ENCODE measurements at places on chromosomes 6 and 20. TPM values are rescaled to one million over a fixed set of nuclear protein-coding genes. Genes with fewer than 3 reads are reported as not detected.

GRCh38 chr20:5354901-5355300 lies 38.1 kb upstream of the PROKR2 start:
- DNase-seq, result no peak

GRCh38 chr6:71347119-71347518 lies 58.5 kb downstream of the OGFRL1 start:
- DNase-seq, result no peak

DNA sequence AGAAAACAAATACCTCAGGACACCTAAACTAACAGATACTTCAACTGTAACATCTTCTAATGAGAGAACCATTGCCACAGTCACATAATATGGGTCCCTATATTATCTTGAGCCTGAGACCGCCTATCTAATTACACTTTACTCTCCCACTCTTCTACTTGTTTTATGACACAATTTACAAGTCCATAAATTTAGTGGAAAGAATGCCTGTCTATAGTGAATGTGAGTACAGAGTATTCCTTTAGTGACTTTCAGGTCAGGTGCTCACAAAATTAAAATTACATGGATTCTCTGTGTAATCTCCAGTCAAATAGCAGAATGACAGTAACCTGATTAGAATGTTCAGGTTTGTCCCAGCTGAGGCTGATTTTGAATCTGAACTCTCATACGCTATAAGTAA lies 624.1 kb downstream of the PKHD1 start:
- DNase-seq, result no peak

DNA sequence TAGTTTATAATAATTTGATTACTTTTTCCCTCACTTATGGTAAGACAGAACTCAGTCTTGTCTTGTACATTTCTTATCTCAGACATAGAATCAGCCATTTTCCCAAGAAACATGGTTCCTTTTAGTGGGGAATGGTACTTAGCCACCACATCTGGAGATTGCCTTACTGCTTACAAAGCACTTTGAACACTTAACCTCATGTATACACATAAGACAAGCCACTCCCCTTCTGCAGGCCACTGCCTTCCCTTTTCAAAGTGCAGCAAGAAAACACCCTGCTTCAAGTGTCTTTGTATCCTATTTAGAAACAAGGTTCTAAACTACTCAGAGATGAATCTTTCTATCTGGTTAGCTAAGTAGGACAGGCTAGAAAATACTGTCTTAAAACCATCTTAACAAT lies 159.2 kb downstream of the UBE3D start:
- DNase-seq, result no peak

DNA sequence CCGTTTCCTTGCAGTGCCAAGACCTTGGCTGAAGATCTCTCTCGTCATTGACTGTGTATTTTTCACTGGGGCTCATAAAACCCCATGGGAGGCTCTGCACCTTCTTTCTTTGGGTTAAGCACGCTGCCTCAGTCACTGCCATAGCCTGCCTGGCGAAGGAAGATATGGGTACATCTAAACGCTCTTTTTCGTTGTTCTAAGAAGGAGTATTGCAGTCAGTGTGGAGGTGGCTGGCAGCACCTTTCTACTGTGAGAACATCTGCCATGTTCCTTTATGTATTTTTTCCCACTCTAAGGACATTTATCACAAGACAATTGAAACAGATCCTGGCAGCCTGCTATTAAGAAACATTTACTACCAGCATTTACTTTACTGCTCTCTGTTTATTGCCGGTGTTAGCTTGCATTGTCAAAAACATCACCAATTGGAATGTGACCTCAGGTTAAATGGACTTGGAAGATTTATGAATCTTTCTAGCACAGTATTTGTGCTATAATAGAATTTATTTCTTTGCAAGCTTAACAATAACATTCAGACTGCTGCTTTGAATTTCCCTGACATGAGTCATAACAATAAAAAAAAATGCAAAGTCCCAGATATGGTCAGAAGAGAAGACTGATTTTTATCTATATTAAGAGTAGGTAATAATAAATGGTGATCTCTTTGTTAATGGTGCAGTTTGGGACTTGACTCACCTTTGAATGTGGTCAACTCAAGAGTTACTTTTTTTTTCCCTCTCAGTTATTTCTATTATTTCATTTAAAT lies 62.2 kb upstream of the CLDN20 start:
- DNase-seq, result no peak

- peak; percentile 13 for DNase-seq
Measured at GRCh38 chr20:61776491-61777075, 289.1 kb downstream of the TAF4 start.

- DNase-seq, result no peak
Measured at GRCh38 chr20:39195582-39196021, 233.5 kb downstream of the DHX35 start.

DNA sequence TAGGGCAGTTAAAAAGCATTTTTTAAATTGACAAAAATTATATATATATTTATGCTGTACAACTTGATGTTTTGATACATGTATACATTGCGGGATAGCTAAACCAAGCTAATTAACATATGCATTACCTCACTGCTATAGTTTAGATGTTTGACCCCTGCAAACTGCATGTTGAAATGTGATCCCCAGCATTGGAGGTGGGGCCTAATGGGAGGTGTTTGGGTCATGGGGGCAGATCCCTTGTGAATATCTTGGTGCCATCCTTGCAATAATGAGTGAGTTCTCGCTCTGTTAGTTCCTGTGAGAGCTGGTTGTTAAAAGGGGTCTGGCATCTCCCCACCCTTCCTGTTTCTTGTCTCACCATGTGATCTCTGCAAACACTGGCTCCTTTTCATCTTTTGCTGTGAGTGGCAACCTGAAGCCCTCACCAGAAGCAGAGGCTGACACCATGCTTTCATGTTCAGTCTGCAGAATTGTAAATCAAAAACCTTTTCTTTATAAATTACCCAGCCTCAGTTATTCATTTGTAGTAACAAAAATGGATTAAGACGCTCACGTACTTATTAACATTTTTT lies 111.8 kb downstream of the MCHR2 start:
- DNase-seq, result no peak

GRCh38 chr6:148934961-148935360 lies 188.1 kb downstream of the UST start:
- DNase-seq, result no peak

BTNL2 gene
- not detected for total RNA-seq

MYCT1 gene
- 13.7 TPM for total RNA-seq

BEND6 gene
- total RNA-seq, result 0.16 TPM

L3MBTL3 gene
- total RNA-seq, result 4.3 TPM
